RPMI7951 (cell line): ENCODE measurements at places on chromosomes 12 and 14. TPM values are rescaled to one million over a fixed set of nuclear protein-coding genes. Genes with fewer than 3 reads are reported as not detected.

LTB4R gene
- 0.48 and 0.59 TPM in 2 replicates for total RNA-seq

ESPL1 gene
- total RNA-seq, result 11.3 and 12.6 TPM in 2 replicates

CACNA2D4 gene
- 0.24 TPM in 1 of 2 replicates, not detected in the other for total RNA-seq

SDR9C7 gene
- total RNA-seq, result not detected in 2 replicates

BCL2L14 gene
- total RNA-seq, result not detected in 2 replicates

C14orf39 gene
- total RNA-seq, result not detected in 2 replicates

PGAM5 gene
- 24.3 and 27.5 TPM in 2 replicates for total RNA-seq

DERA gene
- total RNA-seq, result 58.0 and 65.6 TPM in 2 replicates

CCDC184 gene
- total RNA-seq, result 0.20 and 0.24 TPM in 2 replicates
